Cardiac muscle cell (in vitro differentiated cells and primary cell): ENCODE measurements at places on chromosomes 4 and X.

- no peak overlapping the region for H3K4me3 ChIP-seq
- no peaks in the 10 kb centered on the region for H3K27me3 ChIP-seq
- H3K36me3 ChIP-seq = no peaks in the 10 kb centered on the region
- no peak overlapping the region for H3K27ac ChIP-seq
Measured at GRCh38 chr4:83757121-83757621, 221.3 kb downstream of the GPAT3 start.

- no peaks in the 10 kb centered on the region for H3K4me1 ChIP-seq
- H3K4me3 ChIP-seq = no peak overlapping the region
- H3K36me3 ChIP-seq = no peaks in the 10 kb centered on the region
- DNase-seq = no peak
- H3K27ac ChIP-seq = no peak overlapping the region
Measured at GRCh38 chr4:144090744-144091143, 49.8 kb downstream of the GYPA start.

DNA sequence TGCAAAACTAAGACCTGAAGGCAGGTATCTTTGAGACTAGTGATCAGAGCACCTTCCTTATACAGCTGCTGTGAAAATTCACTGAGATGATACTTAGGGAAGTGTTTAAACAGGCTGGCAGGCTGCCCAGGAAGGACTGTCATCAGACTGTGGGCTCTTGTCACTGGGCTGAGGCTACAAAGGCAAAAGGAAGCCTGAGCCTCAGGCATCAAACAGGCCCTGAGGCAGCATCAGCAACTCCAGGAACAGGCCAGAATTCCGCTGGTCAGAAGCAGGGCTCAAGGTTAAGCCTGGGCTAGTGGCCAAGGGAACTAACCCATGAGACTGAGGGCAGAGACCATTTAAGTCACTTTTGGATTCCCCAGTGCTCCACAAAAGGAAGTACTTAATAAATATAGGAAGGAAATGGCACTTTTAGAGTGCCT, 12.8 kb downstream of the PJA1 start:
- H3K4me1 ChIP-seq = peaks cover 11% of the 10 kb centered on the region
- no peak for DNase-seq
- no peak overlapping the region for H3K4me3 ChIP-seq
- no peaks in the 10 kb centered on the region for H3K27me3 ChIP-seq
- H3K27ac ChIP-seq = peak overlapping the region; percentile 94

DNA sequence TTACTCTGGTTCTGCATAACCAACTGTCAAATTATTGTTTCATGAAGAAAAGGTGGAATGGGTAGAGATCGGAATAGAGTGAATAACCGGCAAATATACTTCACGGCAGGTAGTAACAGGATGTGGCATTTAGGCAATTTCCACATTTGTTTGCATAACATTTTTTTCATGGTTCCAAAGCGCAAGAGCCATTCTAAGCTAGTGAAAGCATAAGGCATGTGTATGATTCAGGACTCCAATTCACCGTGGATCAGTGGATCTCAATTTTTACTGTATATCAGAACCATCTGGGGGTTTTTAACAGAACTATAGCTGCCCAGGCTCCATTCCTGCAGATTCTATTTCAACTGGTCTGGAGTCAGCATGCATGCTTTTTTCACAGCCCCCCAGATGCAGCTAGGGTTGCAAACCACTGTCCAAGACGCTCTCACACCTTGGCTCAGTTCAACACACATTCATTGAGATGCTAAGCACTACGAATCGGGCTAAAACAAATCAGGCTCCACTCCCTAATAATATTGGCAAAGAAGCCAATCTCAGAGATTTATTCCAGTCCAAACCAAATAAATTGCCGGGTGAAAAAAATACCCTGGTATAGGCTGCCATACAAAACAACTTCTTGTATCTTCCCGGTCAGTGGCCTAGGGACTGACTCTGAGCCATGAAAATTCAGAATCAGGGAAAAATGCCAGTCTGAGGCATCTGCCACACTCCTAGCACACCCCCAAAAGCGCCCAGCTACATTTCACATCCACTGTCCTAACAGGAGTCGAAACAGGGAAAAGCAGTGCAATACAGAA, 30.0 kb downstream of the AFAP1 start:
- peak overlapping the region; percentile 99 for H3K27ac ChIP-seq
- no peak overlapping the region for H3K4me3 ChIP-seq
- no peaks in the 10 kb centered on the region for H3K36me3 ChIP-seq

DNA sequence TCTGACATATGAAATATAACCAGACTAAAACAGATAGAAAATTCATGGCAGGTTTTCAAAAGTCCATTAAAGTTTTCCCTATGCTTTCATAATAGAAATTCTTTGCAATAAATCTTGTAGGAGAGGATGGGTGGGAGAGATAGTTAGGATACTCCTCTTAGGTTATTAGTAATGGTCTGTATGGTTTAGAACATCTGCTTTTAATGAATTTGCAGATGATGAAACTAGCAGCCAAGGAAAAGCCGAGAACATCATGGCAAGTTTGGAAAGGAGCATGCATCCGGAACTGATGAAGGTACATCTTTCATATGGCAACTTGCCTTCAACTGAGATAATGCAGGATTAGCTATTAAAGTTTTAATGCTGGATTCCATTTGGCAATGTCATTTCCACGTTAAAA, 70.7 kb downstream of the DOCK11 start:
- H3K27me3 ChIP-seq = no peaks in the 10 kb centered on the region
- peak; percentile 61 for DNase-seq
- no peaks in the 10 kb centered on the region for H3K36me3 ChIP-seq
- H3K4me3 ChIP-seq = no peak overlapping the region
- H3K27ac ChIP-seq = no peak overlapping the region

DNA sequence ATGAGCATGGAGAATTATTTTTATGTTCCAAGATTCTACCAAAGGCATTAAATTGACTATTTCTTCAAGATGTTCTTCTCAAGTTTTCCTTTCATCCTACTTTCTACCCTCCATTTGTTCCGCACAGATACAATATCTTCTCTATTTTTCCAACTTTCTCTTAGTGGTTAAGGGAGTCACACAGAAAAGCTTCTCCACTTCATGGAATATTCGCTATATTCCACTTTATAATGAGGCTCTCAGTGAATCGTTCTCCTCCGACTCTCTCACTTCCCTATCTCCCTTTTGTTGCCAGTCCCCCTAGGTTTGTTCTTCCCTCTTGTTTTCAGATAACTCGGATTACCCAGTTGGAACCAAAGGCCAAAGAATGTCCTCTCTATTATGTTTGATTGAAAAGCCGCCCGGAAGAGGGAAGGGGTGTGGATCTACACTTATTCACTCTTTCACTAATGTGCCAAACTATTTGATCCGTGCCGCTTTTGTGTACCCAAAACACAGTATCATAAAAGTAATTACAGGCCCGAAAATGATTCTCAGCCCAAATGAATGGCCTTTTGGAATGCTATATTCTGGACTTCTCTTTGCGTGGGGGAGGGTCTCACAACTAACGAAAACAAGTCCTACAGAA, 1.2 kb downstream of the SH3D19 start:
- peak overlapping the region; percentile 47 for H3K4me3 ChIP-seq
- DNase-seq = peak; percentile 10
- peak overlapping the region; percentile 71 for H3K27ac ChIP-seq
- H3K36me3 ChIP-seq = no peaks in the 10 kb centered on the region
- no peaks in the 10 kb centered on the region for H3K27me3 ChIP-seq
- peaks cover 18% of the 10 kb centered on the region for H3K4me1 ChIP-seq

- no peak overlapping the region for H3K4me3 ChIP-seq
- H3K4me1 ChIP-seq = no peaks in the 10 kb centered on the region
- H3K27me3 ChIP-seq = no peaks in the 10 kb centered on the region
- DNase-seq = no peak
Measured at GRCh38 chr4:127007305-127007704, 625.5 kb upstream of the INTU start.

DNA sequence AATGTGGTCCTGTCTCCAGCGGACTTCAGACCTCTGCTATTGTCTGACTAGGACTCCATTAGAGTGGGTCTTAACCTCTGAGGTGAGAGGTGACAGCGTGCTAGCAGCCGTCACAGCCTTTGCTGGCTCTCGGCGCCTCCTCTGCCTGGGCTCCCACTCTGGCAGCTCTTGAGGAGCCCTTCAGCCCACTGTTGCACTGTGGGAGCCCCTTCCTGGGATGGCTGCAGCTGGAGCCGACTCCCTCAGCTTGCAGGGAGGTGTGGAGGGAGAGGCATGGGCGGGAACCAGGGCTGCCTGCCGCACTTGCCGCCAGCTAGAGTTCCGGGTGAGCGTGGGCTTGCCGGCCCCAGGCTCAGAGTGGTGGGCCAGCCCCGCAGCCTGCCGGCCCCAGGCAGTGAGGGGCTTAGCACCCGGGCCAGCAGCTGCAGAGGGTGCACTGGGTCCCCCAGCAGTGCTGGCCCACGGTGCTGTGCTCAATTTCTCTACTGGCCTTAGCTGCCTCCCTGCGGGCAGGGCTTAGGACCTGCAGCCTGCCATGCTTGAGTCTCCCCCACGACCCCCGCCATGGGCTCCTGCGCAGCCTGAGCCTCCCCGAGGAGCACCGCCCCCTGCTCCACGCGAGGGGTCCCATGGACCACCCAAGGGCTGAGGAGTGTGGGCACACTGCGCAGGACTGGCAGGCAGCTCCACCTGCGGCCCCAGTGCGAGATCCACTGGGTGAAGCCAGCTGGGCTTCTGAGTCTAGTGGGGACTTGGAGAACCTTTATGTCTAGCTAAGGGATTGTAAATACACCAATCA, 163.4 kb upstream of the ITM2A start:
- H3K36me3 ChIP-seq = no peaks in the 10 kb centered on the region
- no peak overlapping the region for H3K4me3 ChIP-seq
- no peak overlapping the region for H3K27ac ChIP-seq
- no peaks in the 10 kb centered on the region for H3K4me1 ChIP-seq
- no peaks in the 10 kb centered on the region for H3K27me3 ChIP-seq
- DNase-seq = no peak

DNA sequence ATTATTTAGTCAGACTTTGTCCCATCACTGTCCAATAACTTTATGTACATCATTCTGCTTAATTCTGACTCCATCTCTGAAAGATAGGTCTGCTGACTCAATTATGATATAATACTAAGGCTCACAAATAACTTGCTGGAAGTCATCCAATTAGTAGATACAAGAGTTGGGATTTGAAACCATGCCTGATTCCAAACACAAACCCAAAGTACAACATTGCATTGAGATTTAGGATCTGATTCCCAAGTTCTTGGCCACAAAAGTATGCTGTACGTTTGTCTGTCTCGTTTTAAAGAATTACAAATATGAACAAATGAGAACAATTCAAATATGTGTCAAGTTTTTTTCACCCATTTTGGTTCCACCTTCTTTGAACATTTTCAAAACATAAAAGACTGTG, 108.8 kb downstream of the AMELX start:
- H3K4me1 ChIP-seq = no peaks in the 10 kb centered on the region
- H3K4me3 ChIP-seq = no peak overlapping the region
- DNase-seq = peak; percentile 64

GRCh38 chrX:40174854-40175510, 77.2 kb upstream of the BCOR start:
- H3K27me3 ChIP-seq = no peaks in the 10 kb centered on the region
- H3K36me3 ChIP-seq = no peaks in the 10 kb centered on the region

DNA sequence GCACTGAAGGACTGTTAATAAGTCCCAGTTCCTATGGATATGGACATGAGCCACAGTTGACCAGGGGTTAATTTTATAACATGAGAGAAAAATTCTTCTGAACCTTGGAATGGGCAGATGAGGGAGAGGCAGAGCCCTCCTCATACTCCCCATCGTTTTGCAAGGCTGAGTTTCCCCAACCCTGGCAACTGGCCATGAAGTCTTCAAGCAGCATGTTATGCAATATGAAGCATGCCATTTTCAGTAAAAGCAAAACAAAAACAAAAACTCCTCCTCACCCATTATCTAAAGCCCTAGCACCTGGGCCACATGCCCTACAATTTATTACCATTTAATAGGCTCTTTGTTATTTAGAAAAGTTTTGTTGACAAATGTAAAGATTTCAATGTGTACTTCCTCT, 64.5 kb downstream of the GPC4 start:
- H3K4me1 ChIP-seq = peaks cover 10% of the 10 kb centered on the region
- H3K27ac ChIP-seq = no peak overlapping the region
- no peaks in the 10 kb centered on the region for H3K36me3 ChIP-seq
- no peaks in the 10 kb centered on the region for H3K27me3 ChIP-seq
- DNase-seq = peak; percentile 40

DNA sequence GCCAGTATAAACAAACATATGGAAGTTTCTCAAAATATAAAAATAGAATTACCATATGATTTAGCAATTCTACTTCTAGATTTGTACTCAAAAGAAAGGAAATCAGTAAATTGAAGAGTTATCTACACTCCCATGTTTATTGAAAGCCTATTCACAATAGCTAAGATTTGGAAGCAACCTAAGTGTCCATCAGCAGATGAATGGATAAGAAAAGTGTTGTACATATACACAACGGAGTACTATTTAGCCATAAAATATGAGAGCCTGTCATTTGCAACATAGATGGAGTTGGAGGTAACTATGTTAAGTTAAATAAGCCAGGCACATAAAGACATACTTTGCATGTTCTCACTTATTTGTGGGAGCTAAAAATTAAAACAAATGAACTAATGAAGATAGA, 257.8 kb downstream of the TEX13C start:
- H3K36me3 ChIP-seq = no peaks in the 10 kb centered on the region
- H3K27ac ChIP-seq = no peak overlapping the region
- no peak for DNase-seq
- H3K27me3 ChIP-seq = no peaks in the 10 kb centered on the region
- no peaks in the 10 kb centered on the region for H3K4me1 ChIP-seq
- no peak overlapping the region for H3K4me3 ChIP-seq

GRCh38 chr4:55125087-55125721, at the start of gene KDR:
TSS of gene KDR (minus strand) at chr4:55125595. CDS start at chr4:55125293, 302 bp downstream.
- H3K27me3 ChIP-seq = peaks cover 6% of the 10 kb centered on the region
- no peak within 1 kb of the TSS for H3K27ac ChIP-seq
- peaks cover 22% of the 10 kb centered on the region for H3K4me1 ChIP-seq
- H3K4me3 ChIP-seq = peak within 1 kb of the TSS; percentile 85

- H3K27me3 ChIP-seq = no peaks in the 10 kb centered on the region
- H3K36me3 ChIP-seq = no peaks in the 10 kb centered on the region
- H3K4me3 ChIP-seq = no peak overlapping the region
- no peak overlapping the region for H3K27ac ChIP-seq
Measured at GRCh38 chrX:150533863-150534262, 34.6 kb upstream of the MTM1 start.

GRCh38 chr4:114694770-114695169, 96.2 kb downstream of the UGT8 start:
- H3K4me3 ChIP-seq = no peak overlapping the region
- no peak overlapping the region for H3K27ac ChIP-seq
- no peaks in the 10 kb centered on the region for H3K27me3 ChIP-seq
- no peaks in the 10 kb centered on the region for H3K36me3 ChIP-seq
